Ureter (tissue), 1 donor: ENCODE measurements at places on chromosomes 13 and 19.

- no peak for DNase-seq
Observed at GRCh38 chr13:42474954-42475353, 99.0 kb upstream of the TNFSF11 start.

DNA sequence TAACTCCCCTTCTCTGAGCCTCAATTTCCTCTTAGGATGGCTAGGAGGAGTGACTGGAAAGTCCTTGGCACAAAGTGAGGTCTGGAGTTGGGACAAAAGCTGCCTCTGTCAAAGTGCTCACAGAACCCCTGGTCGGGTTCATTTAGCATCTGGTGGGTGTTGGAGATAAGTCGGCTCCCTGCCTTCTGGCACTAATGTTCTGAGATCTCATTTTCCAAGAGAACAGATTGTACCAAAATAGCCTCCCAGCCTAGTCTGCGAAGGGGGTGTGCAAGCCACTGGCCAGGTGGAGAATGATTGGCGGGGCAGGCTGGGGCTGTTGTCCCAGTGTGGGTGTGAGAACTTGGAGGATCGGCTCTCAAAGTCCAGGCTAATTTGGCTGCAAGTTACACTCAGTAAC, 20.7 kb upstream of the NWD1 start:
- no peak for DNase-seq

GRCh38 chr13:59398127-59398526, 765.6 kb downstream of the DIAPH3 start:
- DNase-seq, result no peak

GRCh38 chr19:16660763-16661479, at the start of gene TMEM38A:
TSS of gene TMEM38A (plus strand) at chr19:16661139. CDS start at chr19:16661218, 79 bp downstream.
- peak; percentile 52 for DNase-seq

DNA sequence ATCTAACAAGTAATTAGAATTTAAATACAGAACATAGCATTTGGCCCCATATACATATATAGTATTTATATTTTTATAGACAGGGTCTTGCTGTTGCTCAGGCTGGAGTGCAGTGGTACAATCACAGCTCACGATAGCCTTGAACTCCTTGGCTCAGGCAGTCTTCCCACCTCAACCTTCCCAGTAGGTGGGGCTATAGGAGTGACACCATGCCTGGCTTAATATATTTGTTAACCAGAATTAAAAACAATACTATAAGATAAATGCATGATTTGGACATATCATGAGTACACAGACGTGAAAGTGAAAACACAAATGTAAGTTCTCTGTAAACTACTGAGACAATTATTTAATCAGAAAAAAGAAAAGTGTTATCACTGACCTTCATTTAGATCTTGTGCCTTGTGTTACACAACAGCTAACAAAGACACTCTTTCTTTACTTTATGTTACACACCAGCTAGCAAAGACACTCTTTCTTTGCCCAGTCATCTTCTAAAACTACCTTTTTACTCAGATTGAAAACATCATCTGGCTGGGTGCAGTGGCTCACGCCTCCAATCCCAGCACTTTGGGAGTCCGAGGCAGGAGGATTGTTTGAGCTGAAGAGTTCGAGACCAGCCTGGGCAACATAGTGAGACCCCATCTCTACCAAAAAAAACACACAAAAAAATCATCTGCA, 22.6 kb downstream of the CARS2 start:
- no peak for DNase-seq

GRCh38 chr19:9580728-9581127, 3.6 kb downstream of the ZNF121 start:
- no peak for DNase-seq
